ENCODE measurements at places on chromosomes 7 and 10.
A peak's percentile ranks its signal among the peaks of the same experiment; 100 is the strongest.

DNA sequence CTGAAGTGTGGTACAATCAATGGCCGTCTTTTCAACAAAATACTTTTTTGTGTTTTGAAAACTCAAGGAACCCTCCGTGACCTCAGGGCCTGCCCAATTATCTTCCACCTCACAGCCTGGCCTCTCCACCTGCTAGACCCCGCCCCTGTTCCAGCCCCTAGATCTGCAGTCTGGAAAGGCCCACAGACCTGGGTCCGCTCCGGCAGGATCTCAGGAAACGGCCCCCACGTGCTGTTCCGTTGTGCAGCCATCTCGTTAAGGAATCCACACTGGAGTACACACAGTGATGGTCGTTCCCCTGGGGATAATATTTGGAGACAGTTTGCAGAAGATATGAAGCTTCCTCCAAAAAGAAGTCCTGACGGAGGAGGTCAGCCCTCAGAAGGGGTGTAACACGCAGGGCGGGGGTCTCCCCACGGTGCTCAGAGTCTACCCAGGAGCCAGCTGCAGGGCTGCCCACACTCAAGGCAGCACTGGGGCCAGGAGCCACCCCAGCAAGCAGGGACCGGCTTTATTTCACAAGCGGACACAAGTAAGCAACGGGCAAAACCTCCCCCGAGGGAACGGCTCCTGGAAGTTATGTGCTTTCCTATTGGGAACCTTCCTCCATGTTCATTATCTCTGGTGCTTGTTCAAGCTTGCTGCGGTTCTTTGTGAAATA lies 73.4 kb downstream of the TCERG1L start:
- no peak for DNase-seq

GRCh38 chr7:44161371-44161770 lies 20.2 kb upstream of the MYL7 start:
- no peak for DNase-seq

- DNase-seq = no peak
These were observed 60.8 kb downstream of the XRCC2 start for GRCh38 chr7:152615031-152615741.

DNA sequence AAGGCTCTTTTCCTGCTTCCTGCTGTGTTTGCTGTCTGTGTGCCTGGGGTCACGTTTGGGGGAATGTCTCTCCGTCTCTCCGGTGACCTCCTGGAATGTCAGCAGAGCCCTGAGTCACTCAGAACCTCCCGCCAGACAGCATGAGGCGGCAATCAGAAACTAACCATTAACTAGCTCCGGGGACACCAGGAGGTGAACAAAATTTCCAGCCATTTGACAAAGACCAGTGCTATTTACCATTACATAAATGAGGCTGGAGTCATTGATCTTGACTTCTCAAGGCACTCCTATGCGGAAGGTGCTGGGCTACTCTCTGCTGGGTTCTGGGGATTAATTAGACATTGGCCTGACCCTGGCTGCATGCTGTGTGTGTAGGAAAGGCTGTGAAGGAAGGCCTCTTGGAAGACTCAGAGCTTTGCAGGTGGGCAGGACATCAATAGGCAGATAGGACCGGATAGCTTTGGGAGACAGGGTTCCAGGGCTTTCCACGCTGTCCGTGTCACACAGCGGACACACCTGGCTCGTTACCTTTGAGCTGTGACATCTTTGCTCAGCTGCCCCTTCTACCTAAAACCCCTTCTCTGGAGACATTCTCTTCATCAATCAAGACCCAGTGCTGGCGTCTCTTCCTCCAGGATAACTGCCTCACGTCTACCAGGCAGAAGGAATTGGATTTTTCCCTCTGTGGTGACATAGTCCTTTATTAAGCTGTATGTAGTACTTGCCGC lies 77.0 kb downstream of the PFKFB3 start:
- no peak for DNase-seq

- DNase-seq = no peak
These were observed 464.5 kb downstream of the ARL4A start for GRCh38 chr7:13151978-13152377.

DNA sequence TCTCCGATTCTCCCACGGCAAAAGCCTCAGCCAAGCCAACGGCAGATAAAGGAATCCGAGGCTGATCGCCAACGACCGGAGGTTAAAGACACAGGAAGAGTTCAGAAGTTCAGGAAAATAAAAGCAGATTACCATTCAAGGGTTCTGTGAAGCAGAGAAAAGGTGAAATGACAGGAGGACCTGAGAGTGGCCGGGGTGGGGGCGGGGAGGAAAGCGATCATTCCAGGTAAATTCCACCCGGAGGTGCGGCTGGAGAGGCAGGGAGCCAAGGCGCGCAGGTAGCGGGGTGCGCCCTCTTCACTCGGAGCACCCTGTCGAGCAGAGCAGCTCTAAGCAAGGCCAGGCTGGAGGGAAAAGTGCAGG lies 35.3 kb upstream of the SEPHS1 start:
- peak; percentile 11 for DNase-seq

GRCh38 chr10:10772411-10772810 lies 245.3 kb upstream of the CELF2 start:
- DNase-seq = no peak

DNA sequence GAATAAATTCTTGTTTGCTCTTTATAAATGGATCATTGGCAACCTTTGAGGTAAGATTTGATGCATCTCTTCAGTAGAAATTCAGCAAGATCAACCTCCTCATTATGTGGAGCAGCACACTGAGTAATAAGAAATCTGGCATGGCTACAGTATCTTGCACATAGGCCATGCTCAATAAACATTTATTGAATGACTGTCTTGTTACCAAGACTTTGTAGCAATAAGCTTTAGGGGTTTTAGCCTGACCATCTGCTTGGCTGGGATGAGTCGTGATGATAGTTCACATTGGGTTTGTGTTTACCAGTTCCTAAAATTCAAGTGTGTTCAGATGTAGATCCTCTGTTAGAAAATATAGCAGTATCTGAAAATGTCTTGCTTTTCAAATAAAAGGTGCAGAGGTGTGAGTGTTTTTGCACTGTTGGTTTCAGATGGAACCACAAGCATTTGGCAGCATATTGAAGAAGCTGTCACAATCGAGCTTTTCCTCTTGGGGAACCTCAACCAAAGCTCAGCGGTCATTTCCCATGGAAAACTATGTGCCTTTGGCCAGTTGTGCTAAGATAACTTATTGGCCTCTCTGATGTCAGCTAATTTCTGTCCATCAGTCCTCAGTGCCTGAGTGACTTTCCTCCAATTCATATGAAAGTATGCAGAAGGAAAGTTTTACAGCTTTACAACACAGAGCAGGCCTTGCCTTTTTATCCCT lies 442.6 kb downstream of the GFRA1 start:
- no peak for DNase-seq

GRCh38 chr10:126042354-126042753 lies 146.0 kb downstream of the FANK1 start:
- DNase-seq = no peak

- peak; percentile 90 for DNase-seq
These were observed at the start of gene FRA10AC1 for GRCh38 chr10:93702210-93703001. Gene FRA10AC1 (minus strand): TSS chr10:93702592. CDS start chr10:93700106, 2,486 bp downstream.

- no peak for DNase-seq
These were observed 65.6 kb upstream of the IGFBP3 start for GRCh38 chr7:45986355-45987298.

- no peak for DNase-seq
These were observed 7.2 kb upstream of the CADPS2 start for GRCh38 chr7:122893486-122893885.

DNA sequence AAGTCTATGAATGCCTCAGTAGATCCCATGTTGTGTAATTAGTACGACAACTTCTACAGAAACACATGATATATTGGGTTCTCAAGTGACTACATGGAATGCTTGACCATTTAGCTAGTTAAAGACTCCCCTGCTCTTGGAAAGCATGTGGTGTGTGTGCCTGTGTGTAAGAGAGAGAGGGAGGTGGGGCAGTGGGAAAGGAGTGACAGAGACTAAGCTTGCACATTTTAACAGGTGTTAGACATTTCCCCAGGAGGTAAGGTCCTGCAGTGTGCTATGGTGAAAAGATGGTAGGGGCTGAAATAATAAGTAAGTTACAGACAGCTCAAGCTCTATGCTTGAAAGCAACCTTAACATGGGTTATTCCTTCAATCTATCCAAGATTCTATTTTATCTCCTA lies 241.7 kb upstream of the GHITM start:
- DNase-seq = no peak

Data from left lung (tissue), 14 donors.